Pons (tissue), 1 donor: ENCODE measurements at places on chromosomes 2 and 18.

- DNase-seq = no peak
Observed at GRCh38 chr2:121608367-121608766, 40.9 kb downstream of the CLASP1 start.

GRCh38 chr2:102376052-102376591, 20.5 kb downstream of the IL18R1 start:
- no peak for DNase-seq

DNA sequence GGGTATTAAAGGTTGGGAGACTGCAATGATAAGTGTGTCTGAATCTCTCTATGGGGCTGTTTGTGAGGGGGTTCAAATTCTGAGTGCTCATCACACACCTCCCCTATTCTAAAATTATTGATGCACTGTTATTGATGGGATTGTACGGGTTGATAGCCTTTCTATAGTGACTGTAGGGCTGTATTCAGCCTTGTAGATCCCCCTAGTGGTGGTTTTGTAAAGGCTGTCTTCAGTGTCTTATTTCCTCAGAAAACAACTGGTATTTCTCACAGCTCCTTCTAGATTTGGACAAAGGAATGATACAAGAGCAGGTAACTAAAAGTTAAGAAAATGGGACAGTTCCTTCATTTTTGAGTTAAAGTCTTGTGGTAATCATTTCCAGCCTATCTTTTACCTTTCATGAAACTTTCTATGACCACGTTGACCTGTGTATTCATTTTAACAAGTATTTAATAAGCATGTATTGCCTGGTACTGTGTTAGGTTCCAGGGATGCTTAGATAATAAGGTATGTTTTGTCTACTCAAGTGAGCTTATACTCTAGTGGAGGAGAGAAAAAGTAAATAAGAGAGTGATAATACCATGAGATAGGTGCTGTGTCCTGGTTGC, 21.2 kb downstream of the SMAD4 start:
- peak; percentile 59 for DNase-seq

- DNase-seq = no peak
Observed at GRCh38 chr2:155309483-155309882, 611.0 kb downstream of the KCNJ3 start.

GRCh38 chr2:40396124-40396523, 55.8 kb downstream of the SLC8A1 start:
- no peak for DNase-seq

DNA sequence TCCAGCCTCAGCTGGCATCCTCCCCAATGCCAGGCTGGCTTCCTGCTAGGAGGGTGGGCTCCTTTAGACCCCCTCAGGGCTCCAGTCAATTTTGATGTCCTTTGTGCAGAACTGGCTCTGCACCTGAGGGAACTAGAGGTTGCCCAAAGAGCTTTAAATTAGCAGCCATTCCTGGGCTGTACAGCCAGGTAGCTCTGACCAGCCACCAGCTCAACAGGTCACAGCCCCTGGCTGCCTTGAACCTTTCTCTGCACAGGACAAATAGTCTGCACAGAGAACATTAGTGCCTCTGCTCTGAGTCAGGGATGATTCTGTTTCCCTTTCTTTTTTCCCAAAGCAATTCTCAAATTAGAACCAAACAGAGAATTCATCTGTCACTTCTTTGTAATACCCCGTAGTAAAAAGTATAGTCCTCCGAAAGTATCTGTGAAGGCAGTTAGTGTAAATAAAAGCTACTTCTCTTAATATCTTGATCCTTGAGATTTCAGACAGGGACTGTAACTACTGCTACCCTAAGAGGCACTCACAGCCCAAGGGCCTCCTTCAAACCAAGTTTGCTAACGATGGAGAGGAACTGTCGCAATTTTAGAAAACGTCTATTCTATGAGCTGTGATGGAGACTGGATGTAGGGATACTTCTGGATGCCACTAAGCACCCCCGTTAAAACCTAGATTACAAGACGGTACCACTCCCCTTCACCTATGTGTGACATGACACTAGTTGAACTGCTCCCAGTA, 3.0 kb downstream of the TTC32 start:
- no peak for DNase-seq

GRCh38 chr2:68789603-68790002, 55.0 kb downstream of the ARHGAP25 start:
- no peak for DNase-seq

DNA sequence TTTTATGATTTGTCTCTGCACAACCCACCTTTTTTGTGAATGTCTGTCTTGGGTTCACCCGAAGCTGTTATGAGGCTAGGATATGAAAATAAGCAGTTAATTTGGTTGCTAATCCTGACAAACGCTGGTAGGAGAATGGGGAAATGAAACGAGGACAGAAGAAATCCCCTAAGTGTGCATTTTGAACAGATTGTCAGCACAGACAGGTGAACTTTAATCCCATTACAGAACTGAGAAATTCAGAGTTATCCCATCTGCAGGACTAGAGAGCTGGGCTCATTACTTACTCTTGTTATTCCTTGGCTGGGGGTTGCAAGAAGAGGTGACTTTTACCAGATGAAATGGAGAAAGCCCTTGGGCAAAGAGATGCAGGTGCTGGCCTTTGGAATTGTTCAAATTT, 123.3 kb upstream of the NYAP2 start:
- no peak for DNase-seq

DNA sequence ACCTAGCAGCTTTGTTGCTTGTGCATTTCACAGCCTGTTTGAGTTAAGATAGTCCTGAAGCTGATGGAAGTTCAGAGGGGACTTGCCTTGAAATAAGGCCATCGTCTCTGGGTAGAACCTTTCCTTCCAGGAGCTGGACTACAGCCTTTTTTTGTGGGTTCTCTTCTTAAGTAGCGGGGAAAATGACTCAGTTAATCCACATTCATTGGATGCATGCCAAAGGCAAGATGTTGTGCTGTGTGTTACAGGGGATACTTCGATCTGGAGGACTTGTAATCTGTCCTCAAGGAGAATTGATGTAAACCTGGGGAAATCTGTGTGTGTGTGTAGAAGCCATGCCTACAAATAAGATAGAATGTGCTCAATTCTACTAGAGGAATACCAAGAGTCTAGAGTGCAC, 46.8 kb downstream of the RPIA start:
- DNase-seq = no peak

GRCh38 chr18:21831413-21831831, 90.8 kb downstream of the MIB1 start:
- peak; percentile 12 for DNase-seq

DNA sequence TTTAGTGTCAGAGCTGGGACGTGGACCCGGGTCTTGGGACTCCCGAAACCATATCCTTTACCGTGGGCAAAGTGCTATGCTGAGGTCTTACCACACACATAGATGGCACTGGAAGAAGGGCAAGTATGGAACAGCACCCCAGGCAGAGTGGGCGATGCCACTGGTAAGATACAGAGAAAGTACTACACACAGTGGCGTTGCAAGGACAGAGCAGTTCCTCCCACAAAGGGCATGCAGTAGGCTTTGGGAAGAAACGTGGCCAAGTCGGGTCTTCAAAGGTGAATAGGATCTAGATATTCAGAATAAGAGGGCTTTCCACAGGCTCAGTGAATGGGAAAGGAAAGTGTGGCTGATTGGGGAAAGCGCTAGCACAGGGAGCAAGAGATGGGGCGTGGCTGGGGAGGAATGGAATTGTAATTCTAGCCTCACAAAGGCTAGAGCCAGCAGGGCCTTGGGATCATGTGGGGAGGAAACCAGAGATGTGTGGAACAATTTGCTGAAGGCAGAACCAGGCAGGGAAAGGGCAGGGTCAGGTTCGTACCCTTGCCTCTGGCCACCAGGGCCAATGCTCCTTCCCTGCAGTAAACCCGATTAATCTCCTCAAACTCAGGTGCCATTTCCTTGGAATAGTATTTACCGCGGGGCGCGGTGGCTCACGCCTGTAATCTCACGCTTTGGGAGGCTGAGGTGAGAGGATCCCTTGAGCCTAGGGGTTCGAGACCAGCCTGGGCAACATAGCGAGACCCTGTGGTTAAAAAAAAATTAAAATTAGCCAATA, 36.0 kb downstream of the PCBP1 start:
- DNase-seq = peak; percentile 72

GRCh38 chr2:141770530-141770929, 360.3 kb downstream of the LRP1B start:
- DNase-seq = no peak

- DNase-seq = no peak
Observed at GRCh38 chr18:10011751-10012150, 97.9 kb downstream of the VAPA start.

- no peak for DNase-seq
Observed at GRCh38 chr2:133513893-133514292, 54.4 kb downstream of the NCKAP5 start.

GRCh38 chr18:77654302-77654701, 404.7 kb downstream of the GALR1 start:
- no peak for DNase-seq

DNA sequence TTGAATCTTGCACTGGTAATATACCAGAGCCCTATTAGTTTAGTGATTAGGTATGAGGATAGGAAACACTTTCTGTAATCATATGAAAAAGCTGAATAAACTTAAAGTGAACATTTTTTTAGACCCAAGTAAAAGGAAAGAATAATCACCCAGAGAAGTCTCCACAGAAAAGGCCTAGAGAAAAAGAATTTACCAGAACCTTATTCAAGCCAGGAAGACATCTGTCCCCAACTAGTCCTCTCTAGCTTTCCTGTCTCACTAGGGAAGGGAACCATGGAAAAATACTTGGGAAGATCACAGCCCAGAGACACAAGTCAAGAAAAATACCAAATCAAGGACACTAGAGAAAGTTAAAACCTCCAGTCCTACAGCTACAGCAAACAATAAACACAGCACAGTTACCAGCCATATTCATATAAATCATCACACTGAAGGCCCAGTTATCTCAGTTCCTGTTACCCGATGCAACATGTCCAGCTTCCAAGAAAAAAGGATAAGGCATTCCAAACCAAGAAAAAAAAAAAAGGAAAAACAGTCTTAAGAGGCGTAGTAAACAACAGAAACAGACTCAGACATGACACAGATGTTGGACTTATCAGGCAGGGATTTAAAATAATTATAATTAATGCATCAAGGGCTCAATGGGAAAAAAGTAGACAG, 461.5 kb downstream of the IRS1 start:
- DNase-seq = no peak

GRCh38 chr2:118325321-118325955, 237.2 kb downstream of the INSIG2 start:
- no peak for DNase-seq

DNA sequence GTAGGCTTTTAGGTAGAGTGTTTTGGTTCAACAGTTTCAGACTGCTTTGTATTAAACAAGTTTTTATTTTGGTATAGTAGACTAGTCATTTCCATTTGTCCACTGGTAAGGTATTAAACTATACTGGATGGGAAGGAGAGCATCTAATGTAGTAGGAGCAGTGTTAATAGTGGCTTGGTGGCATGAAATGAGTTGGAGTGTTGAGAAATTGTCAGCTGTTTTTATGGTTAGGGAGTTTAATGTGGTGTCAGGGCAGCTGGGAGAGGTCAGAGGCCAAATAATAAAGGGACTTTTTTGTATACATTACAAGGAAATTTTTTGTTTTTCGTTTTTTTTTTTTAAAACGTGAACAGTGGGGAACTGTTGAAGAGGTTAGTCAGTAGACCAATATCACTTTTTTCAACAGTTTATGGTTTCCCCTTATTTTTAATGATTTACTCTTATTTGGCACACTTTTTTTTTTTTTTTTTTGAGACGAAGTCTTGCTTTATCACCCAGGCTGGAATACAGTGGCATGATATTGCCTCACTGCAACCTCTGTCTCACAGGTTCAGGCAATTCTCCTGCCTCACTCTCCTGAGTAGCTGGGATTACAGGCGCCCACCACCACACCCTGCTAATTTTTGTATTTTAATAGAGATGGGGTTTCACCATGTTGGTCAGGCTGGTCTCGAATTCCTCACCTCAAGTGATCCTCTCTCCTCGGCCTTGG, 21.2 kb downstream of the ACTR3 start:
- no peak for DNase-seq
